ENCODE measurements at places on chromosomes 11 and 22.

GRCh38 chr22:43295173-43295572, 48.0 kb downstream of the SCUBE1 start:
- DNase-seq: no peak

DNA sequence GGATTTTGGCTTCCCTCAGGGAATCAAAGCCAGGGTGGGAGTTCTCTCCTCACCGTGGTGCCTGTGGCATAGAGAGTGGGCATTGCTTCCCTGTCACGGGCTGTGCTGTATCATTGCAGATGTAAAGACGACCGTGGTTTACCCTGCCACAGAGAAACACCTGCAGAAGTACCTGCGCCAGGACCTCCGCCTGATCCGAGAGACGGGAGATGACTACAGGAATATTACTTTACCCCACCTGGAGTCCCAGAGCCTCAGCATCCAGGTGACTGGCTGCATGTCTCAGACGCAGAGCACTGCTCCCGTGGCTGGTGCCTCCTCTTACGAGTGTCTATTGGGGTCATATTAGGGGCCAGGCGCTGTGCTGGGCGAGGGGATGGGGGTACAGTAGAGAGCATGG, 24.2 kb upstream of the ST3GAL4 start:
- no peak for DNase-seq

GRCh38 chr11:102932678-102933077, 22.9 kb downstream of the MMP13 start:
- no peak for DNase-seq

DNA sequence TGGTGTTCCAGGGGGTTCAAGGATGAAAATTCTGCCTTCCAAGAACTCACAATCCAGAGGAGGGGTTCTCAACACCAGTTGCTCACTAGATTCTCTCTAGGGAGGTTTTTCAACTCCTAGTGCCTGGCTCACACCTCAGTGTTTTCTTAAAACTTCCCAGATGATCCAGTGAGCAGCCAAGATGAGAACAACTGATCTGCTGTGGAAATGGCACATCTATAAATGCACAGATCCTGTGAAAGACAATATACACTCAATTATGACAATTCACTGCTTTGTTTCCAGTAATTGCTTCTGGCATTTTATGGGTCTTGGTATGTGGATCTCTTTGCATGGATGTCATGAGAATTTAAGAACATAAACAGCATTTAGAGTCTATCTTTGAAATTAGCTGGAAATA, 45.2 kb upstream of the PRSS23 start:
- no peak for DNase-seq

GRCh38 chr11:2814751-2815150, 70.8 kb downstream of the CDKN1C start:
- DNase-seq: no peak

DNA sequence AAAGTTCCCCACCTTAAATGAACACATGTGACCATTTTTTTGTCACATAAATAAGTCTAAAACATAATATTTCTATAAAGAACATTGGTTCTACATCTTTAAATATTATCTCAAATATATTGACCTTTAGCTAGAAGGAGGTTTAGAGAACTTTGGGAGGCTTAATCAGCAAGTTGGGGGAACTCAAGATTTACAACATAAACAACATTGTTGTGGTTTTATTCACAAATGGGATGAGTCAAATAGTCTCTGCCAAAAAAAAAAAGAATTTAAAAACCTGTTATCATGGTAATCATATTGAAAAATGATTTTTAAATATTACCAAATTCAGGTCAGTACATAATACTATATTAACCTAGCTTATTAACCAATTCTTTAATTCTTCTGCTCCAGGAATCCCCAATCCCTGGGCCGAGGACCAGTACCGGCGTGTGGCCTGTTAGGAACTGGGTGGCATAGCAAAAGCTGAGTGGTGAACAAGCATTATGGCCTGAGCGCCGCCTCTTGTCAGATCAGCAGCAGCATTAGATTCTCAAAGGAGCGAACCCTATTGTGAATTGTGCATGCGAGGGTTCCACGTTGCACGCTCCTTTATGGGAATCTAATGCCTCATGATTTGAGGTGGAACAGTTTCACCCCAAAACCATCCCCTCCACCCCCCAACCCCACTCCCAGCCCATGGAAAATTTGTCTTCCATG, 98.2 kb downstream of the RDX start:
- DNase-seq: no peak

- DNase-seq: no peak
Observed at GRCh38 chr11:110907629-110908028, 195.4 kb upstream of the ARHGAP20 start.

- no peak for DNase-seq
Observed at GRCh38 chr22:42996646-42997365, 18.1 kb downstream of the PACSIN2 start.

GRCh38 chr11:81303038-81303664, 1430.5 kb downstream of the FAM181B start:
- DNase-seq: no peak

Data from G401 (cell line).